ENCODE measurements at places on chromosomes 2 and 18.
A peak's percentile ranks its signal among the peaks of the same experiment; 100 is the strongest.

DNA sequence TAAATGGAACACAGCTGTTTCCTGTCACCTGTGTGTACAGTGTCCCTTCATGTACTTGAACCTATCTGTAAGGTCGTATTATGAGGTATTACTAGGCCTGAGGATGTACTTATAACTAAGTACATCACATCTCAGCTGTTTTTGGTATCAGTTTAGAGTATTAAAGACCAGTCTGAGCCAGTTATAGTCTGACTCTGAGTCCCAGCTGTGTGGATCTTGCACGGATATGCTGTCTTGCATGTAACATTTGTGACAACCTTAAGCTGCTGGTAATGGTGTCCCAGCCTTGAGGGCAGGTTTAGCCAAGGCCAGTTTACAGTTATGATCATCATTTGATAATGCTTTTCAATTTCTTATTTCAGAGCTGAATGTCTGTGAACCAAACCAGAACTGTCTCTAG is 496.3 kb downstream of the SLC4A3 start:
- no peak for DNase-seq

DNA sequence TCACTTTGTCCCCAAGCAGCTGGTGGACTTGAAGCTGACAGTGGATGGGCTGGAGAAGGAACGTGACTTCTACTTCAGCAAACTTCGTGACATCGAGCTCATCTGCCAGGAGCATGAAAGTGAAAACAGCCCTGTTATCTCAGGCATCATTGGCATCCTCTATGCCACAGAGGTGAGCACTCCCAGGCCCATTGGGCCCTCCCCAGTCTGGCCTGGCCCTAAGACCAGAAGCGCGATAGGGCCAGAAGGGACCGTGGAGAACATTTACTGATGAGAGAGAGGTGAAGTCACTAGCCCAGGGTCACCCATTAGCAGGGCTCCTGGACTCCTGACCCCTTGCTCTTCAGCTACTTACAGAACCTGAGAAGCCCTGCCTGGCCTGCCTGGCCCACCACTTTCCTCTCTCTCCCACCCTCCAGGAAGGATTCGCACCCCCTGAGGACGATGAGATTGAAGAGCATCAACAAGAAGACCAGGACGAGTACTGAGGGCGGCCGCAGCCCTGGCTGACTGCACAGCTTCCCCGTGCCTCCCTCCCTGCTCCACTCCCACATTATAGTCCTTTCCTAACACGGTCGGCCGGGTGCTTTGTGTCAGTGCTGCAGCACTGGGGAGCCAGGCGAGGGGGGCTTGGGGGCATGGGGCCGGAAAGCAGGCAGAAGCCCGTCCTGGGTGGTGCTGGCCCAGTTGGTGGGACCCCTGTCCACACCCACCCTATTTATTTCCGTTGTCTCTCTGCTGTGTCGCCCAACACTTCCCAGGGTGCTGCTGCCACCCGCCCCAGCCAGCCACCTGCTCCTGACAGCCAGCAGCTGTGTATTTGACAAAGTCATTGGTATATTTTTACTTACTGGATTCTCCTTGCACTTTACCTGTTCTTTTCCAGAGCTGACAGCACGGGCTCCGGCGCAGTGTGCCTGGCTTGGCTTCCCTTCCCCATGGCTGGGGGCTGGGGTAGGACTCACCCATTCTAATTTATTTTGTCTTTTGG is 6.6 kb upstream of the TMEM214 start:
- no peak for DNase-seq

DNA sequence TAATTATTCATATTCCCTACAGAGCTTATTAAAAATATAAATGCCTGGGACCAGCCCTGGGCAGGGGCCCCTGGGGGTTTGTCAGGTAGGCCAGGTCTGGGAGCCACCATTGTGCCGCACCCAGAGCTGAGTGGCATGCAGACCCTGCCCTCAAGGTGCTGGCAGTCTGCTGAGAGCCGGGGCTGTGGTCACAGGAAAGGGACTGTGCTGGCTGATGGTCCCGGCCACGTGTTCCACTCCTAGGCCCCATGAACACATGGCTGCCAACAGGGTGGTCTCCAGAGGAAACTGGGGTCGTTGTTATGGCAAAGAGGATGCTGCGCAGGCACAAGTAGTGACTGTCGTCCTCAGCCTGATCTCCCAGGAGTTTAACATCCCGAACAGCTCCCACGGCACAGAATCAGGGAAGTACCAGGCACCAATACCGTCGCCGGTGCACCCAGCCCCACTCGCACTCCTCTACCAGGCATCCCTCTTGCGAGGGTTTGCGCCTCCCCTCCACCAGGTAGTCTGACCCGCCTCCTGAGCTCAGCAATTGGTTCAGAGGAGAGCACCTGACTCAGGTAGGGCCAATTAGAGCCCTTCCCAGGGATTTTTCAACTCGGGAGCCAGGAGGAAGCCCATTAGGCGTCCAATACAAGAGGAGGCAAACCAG is 39.2 kb upstream of the BIN1 start:
- no peak for DNase-seq

DNA sequence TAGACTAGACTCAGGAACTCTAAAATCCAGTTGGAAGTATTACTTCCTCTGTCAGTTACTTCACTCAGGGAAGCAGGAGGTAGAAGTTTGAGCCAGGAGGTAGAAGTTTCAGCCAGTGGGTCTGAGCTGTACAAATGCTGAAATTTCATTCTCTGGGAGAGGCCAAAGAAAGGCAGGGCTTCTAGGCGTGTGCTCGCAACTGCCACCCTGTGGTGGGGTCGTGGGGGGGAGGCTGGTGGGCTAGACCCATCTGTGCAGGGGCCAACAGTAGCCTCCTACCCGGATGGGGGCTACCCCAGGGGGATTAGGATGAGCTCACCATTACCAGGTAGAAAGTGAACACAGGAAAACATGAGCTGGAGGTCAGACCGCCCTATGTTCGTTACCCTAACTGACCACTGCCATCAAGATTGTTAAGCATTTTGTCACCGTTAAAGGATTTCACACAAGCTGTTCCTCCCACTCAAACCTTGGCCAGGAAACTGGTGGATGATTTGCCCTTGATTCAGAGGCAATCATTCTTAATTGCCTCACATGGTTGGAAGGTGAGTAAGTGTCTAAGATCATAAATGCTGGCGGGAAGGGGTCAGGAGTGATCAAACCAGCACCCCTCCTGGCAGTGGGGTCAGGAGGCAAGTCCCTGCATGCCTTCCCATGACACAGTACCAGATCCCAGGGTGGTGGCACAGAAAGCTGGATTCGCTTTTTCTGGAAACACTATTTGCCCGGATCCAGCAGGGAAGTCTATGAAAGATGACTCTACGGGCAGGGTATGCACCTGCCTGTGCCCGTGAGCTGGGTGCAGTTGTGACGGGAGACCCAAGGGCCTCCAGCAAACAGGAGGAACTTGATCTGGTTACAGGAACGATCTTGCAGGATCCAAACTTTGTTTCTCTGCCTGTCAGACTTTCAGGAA is 5.2 kb upstream of the FHL2 start:
- peak; percentile 40 for DNase-seq

DNA sequence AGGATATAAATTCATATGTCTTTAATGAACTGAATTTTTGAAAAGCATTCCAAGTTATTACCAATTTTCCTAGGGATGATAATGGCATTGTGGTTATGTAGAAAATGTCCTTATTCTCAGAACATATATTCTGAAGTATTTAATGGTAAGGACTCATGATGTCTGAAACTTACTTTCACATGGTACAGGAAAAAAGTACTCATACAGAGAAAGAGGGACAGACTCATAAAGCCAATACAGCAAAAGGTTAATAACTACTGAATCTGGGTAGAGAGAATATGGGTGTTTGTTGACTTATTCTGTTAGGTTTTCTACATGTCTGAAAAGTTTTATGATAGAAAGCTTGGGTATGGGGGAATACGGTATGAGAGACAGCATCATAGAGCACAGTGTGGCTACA is 84.3 kb upstream of the SERTAD2 start:
- no peak for DNase-seq

- DNase-seq = no peak
Measured at GRCh38 chr18:59514203-59514602, 155.1 kb upstream of the LMAN1 start.
